ENCODE measurements at places on chromosomes 7 and 10.

DNA sequence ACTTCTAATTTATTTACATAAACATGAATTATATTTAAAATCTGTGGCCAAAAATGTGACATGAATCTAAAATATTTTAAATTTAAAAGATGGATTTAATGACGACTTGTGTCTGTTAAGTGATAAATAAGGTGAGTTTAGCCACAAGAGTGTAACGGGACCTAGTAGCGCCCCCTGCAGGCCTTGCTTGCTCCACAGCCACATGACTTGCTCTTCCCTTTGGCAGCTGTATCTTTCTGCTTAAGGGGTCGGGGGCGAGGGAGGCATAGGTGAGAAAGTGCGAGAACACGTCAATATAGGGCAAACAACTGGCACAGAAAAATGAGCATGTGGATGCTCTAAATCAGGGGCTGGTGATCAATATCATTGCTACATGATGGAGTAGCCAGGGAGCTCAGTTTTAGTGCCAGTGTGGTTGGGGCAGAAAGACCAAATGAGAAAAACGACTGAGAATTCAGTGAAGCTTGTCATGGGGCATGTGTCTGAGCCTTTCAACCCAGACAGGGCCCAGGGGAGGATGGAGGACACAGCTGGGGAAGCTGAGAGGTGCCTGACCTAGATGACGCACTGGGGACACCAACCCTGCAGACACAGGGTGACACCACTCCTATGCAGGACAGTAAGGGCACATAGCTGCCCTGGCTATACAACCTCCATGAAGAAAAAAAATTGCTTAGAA lies 49.8 kb downstream of the PAXIP1 start:
- peak; percentile 30 for DNase-seq

DNA sequence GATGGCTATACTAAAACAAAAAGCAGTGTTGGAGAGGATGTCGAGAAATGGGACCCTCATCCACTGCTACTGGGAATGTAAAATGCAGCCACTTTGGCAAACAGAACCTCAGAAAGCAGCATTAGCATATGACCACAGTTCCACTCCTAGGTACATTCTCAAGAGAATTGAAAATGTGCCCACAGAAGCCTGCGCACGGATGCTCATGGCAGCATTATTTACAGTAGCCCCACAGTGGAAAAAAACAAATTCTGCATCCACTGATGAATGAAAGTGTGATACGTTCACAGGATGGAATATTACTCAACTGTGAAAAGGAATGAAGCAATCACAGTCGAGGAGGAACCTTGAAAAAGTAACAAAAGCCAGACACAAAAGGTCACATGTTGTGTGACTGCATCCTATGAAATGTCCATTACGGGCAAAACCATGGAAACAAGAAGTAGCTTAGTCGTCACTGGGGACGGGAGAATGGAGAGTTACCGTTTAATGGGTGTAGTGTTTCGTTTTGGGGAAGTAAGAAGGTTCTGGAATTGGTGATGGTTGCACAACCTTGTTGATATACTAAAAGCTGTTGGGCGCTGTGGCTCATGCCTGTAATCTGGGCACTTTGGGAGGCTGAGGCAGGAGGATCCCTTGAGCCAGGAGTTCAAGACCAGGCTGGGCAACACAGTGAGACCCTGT lies 2.5 kb upstream of the UPK3B start:
- DNase-seq: no peak

- DNase-seq: no peak
Observed at GRCh38 chr10:84342584-84342983, 14.2 kb downstream of the CCSER2 start.

- no peak for DNase-seq
Observed at GRCh38 chr10:77969114-77969513, 42.6 kb upstream of the DLG5 start.

GRCh38 chr7:7639847-7640220 lies 718 bp upstream of the UMAD1 start:
- DNase-seq: peak; percentile 64

- DNase-seq: no peak
Observed at GRCh38 chr7:50818324-50818723, 35.6 kb upstream of the GRB10 start.

GRCh38 chr10:18501198-18501597 lies 150.2 kb downstream of the NSUN6 start:
- peak; percentile 13 for DNase-seq

GRCh38 chr10:33506838-33507661 lies 172.6 kb upstream of the NRP1 start:
- no peak for DNase-seq

DNA sequence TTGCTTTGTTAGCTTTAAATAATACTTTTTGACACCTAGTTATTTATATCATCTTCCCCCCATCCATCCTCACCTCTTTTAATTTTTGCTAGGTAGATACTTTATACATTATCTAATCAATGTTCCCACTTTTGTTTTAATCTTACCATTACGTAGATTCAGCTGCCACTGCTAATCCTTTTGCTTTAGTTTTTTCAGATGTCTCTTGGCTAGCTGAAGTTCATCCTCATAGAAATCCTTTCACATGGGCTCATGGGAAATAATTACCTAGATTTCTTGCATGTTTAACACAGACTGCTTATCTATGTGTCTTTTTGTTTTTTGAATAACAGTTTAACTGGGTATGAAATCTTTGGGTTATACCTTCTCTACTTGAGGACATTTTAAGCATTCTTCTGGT lies 60.1 kb downstream of the ZNRF2 start:
- DNase-seq: no peak

GRCh38 chr7:97002555-97003261 lies 2.6 kb upstream of the DLX6 start:
- DNase-seq: no peak

GRCh38 chr7:25802057-25802456 lies 349.9 kb upstream of the NFE2L3 start:
- no peak for DNase-seq

DNA sequence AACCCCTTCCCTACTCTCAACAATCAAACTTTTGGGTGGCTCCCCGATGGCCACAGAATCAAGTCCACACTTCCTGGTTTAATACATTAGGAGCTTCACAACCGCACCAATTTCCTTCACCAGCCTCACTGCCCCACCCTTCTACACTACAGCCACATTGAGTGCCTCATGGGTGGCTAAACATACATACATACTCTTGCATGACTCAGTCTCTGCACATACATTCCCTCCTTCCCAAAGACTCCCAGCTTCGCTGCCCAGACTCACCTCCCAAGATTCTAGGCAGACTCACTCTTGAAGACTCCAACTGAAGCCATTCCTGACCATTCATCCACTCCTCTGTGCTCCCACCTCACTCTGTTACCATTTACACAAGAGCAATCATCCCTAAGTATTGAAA lies 15.9 kb downstream of the VPS41 start:
- DNase-seq: no peak

- DNase-seq: no peak
Observed at GRCh38 chr7:139330333-139331030, 10.7 kb upstream of the FMC1 start.

Measured in T-helper 2 cell treated with Interferon-gamma antibody and Interleukin-4, amounts not matched to agents 5 μg/mL and 100 μg/mL, for 36 hours (primary cell).